ENCODE measurements at places on chromosomes 5 and 9. TPM values are rescaled to one million over a fixed set of nuclear protein-coding genes. Genes with fewer than 3 reads are reported as not detected.

- DNase-seq: no peak
Measured at GRCh38 chr9:121645853-121646807, 5.3 kb upstream of the DAB2IP start.

DNA sequence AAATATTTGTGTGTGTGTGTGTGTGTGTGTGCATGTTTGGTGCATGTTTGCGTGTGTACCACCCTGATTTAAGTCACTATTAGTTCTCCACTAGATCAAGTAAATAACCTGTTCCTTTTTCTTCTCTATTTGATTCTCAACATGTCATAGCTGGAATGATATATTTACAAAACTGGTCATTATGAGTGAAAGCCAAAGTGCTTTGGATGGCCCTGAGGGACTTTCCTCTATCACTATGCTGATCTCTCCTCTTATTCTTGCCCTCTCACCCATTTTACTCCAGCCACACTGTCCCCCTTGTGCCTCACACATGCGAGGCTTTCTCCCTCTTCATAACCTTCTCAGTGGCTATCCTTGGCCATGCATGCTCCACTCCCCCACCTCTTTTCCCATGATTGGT, 144.6 kb upstream of the NMUR2 start:
- DNase-seq: no peak

- no peak for DNase-seq
Measured at GRCh38 chr5:96616801-96617200, 45.4 kb upstream of the CAST start.

GLRA1 gene
- not detected for total RNA-seq

NTMT1 gene
- 35.9 TPM for total RNA-seq

ORM1 gene
- not detected for total RNA-seq

DNA sequence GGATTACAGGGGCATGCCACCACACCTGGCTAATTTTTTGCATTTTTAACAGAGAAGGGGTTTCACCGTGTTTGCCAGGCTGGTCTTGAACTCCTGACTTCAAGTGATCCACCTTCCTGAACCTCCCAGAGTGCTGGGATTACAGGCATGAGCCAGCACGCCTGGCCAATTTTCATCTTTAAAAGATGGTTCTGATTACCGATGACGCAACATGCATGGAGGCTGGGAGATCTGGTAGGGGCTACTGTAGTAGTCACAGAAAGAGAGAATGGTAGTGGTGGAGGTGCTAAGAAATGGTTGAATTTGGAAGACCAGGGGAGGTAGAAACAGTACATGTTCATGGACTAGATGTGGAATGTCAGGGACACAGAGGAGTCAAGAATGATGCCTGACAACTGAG, 22.4 kb upstream of the RETREG1 start:
- DNase-seq: no peak

DNA sequence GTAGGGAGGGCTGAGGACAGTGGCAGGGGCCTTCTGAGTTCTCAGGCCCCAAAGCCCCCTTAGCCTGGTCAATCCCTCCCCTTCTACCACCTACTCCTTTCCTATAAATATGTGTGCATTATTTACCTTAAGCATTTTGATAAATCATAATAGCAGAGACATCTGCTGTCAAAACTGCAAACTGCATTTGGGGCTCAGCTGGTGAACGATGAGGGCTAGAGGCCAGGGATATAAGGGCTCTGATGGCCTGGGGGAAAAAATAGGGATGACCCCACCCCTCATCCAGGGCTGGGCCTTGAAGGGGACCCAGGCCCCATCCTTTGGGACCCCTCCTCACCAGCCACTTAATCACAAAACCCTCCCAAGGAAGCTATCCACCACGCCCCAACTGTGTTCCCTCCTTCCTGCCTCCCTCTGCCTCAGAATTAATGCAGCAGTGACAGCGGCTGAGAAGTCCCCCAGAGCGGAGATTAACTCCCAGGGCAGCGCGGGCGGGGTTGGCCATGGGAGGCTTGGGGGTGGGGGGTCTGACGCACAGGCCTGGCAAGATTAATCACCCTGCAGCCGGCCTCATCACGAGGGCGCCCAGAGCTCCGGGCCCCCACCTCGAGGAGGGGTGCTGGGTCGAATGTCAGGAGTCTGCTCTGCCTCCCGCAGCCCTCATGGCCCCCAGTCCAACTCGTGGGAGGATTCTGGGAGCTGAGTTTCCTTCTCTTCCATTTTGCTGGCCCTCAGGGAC, 42.1 kb downstream of the CXXC5 start:
- peak; percentile 81 for DNase-seq
